Mammary microvascular endothelial cell (primary cell): ENCODE measurements at places on chromosomes 6 and 20. TPM values are rescaled to one million over a fixed set of nuclear protein-coding genes. Genes with fewer than 3 reads are reported as not detected.

ISM1 gene
- total RNA-seq, result 3.6 and 4.3 TPM in 2 replicates

KHDC1L gene
- total RNA-seq, result not detected in 2 replicates

RBBP9 gene
- total RNA-seq, result 12.6 and 13.3 TPM in 2 replicates

LY6G6D gene
- not detected in 2 replicates for total RNA-seq

DDX43 gene
- total RNA-seq, result 0.53 and 1.5 TPM in 2 replicates

TSHZ2 gene
- 0.73 and 0.94 TPM in 2 replicates for total RNA-seq

BHLHE23 gene
- total RNA-seq, result not detected in 2 replicates

CTCFL gene
- not detected in 2 replicates for total RNA-seq

DDRGK1 gene
- 50.5 and 63.4 TPM in 2 replicates for total RNA-seq

MYLK2 gene
- 1.4 and 2.7 TPM in 2 replicates for total RNA-seq

SCP2D1 gene
- total RNA-seq, result not detected in 2 replicates

RBPJL gene
- not detected in 2 replicates for total RNA-seq

HM13 gene
- 53.5 and 79.1 TPM in 2 replicates for total RNA-seq

HLA-DPA1 gene
- 9.8 and 28.3 TPM in 2 replicates for total RNA-seq

BMP5 gene
- total RNA-seq, result not detected in 2 replicates

NNAT gene
- not detected in 2 replicates for total RNA-seq

CLIC5 gene
- total RNA-seq, result 0.34 and 0.67 TPM in 2 replicates

C6orf58 gene
- not detected in 2 replicates for total RNA-seq

SLC26A8 gene
- total RNA-seq, result not detected in 2 replicates

QRSL1 gene
- total RNA-seq, result 8.0 and 9.6 TPM in 2 replicates

ANKEF1 gene
- total RNA-seq, result 1.8 and 1.9 TPM in 2 replicates

NKX2-2 gene
- not detected in 2 replicates for total RNA-seq

GPR31 gene
- total RNA-seq, result not detected in 2 replicates

ADA gene
- total RNA-seq, result 16.1 TPM in 2 replicates

TBXT gene
- total RNA-seq, result not detected in 2 replicates

LINC00237 gene
- total RNA-seq, result not detected in 2 replicates

SGK2 gene
- not detected in 2 replicates for total RNA-seq

SCRT2 gene
- total RNA-seq, result not detected in 2 replicates

COL21A1 gene
- 0.05 and 0.13 TPM in 2 replicates for total RNA-seq

MICB gene
- 19.6 and 21.7 TPM in 2 replicates for total RNA-seq

RFX6 gene
- total RNA-seq, result not detected in 2 replicates

SPATS1 gene
- total RNA-seq, result not detected in 2 replicates

PPP1R3G gene
- total RNA-seq, result 0.33 and 0.49 TPM in 2 replicates

CRISP3 gene
- not detected in 2 replicates for total RNA-seq

TRDN gene
- total RNA-seq, result not detected in 2 replicates

MYB gene
- not detected in 2 replicates for total RNA-seq
